ENCODE measurements at places on chromosomes 2 and 18.

GRCh38 chr2:97870396-97870843 lies 125.3 kb downstream of the TMEM131 start:
- no peak for DNase-seq

- DNase-seq = no peak
These were observed 73.9 kb upstream of the LPIN2 start for GRCh38 chr18:3086871-3087270.

GRCh38 chr2:190261851-190262250 lies 57.8 kb downstream of the HIBCH start:
- DNase-seq = no peak

DNA sequence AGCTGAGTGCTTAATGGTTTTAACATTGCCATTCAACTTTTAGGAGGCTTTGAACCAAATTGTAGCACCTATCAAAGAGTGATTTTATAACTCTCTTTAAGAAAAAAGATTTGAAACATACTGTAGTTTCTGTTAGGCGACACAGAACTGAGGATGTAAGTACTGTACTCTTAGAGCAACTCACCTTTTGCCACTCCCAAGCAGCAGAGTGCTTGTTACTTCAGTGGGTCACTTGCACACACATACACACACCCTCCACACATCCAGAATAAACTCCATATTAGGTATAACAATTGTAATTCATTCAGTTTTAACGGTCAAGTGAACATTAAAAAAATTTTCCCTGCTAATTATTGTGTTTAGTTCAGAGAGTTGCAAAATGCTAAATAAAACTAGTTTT lies 118.3 kb downstream of the CAMKMT start:
- no peak for DNase-seq

DNA sequence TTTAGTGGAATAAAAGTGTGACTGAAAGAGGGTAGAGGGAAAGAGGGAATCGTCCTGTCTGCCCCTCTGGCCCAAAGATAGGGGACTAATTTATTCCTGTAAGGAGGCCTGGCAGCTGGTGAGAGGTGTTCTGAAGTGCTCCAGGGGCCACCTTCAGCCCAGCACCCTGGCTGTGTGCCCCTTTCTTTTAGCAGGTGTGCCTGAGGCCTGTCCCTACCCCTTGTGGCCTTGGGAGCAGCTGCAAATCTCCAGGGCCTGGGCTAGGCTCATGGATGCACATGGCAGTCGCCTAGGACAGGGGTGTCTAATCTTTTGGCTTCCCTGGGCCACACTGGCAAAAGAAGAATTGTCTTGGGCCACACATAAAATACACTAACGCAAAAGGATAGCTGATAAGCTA lies 37.3 kb downstream of the FHOD3 start:
- DNase-seq = no peak

- no peak for DNase-seq
These were observed 290.2 kb downstream of the SOX11 start for GRCh38 chr2:5982193-5982902.

- no peak for DNase-seq
These were observed 7.8 kb upstream of the MYCN start for GRCh38 chr2:15932394-15933183.

DNA sequence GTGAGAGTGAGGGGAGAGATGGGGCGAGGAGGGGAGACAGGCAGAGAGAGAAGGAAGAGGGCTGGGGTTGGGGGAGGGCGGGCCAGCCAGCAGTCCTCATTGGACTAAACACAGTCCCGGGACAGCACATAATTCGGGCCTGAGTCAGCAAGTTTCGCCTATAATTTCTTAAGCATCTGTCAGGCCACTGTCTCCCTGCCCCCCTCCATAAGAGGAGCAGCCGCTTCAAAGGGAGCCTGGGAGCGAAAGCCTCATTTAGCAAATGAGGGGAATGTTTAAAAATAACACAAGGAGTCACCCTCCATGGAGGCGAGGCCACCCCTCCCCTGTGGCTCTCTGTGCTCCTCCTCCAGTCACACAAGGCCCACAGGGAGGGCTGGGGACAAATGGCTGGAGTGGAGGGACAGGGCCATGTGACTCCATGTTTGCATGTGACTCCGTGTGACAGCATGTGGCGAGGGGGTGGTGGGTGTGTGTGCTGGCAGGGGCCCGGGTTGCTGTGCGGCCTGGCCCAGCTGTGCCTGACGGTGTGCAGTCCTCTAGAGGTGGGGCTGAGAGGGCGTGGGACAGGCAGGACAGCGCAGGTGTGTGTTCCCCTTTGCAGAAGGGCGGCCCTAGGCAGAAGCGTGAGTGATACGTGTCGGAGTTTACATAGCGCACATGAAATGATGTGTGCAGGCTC lies 162.4 kb downstream of the CELF4 start:
- DNase-seq = no peak

DNA sequence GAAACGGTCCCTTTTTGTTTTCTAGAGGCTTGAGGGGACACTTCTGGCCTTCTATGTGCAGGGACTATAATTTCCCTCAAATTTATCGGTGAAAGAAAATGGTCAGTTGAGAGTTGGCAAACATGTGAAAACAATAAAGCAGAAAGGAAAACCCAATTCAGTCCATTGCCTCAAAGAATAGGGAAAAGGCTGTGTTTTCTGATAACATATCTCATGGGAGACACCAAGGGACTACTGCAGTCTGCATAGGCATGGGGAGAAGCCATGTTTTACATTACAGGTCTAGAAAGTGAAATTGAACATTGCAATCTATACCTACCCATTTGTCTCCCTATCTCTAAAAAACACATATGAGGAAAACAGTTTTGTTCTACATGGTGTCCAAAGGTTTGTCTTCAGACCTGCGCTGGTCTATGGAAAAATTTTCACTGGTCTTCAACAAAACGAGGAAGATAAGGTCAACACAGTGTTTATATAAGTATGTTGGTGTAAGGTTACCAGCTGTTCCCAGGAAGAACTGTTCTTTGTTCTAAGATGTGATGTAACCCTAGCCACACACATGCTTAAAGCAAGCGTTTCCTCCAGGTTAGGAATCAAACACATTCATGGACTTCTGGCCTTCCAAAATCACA lies 179.7 kb downstream of the MREG start:
- DNase-seq = no peak

- DNase-seq = no peak
These were observed 81.2 kb downstream of the UGGT1 start for GRCh38 chr2:128172191-128172590.

- DNase-seq = no peak
These were observed 14.8 kb downstream of the COL5A2 start for GRCh38 chr2:189164746-189165145.

GRCh38 chr2:144208924-144209323 lies 311.0 kb downstream of the ZEB2 start:
- DNase-seq = no peak

DNA sequence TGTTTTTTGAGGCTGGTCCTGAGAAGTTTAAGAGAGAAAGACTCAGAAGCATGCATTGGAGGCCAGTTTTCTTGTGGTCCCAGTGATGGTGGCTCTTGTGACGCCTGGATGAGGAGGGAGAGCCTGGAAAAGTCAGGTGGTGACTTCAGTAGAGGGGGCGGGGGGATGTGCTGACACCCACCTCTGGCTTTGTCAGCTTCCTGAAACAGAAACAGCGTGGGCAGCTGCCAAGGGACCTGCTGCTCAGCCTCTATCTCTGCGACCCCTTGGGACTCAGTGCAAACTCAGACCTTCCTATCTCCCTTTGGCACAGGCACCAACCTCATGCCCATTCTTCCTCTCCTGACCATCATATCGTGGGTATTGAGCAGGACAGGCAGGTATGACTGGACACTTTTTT lies 6.4 kb downstream of the TGFBRAP1 start:
- no peak for DNase-seq

DNA sequence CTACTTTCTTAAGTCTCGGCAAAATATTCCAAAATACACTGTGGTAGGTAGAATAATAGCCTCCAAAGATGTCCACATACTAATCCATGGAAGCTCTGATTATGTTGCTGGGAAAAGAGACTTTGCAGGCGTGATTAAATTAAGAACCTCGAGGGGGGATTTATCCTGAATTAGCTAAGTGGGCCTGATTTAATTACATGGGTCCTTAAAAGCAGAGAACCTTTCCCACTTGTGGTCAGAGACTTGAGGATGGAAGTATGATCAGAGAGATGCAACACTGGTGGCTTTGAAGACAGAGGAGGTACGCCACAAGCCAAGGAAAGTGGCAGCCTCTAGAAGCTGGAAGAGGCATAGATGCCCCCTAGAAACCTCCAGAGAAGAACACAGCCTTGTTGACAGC lies 2.8 kb downstream of the DYM start:
- no peak for DNase-seq

Data from naive thymus-derived CD8-positive, alpha-beta T cell (primary cell).